ENCODE measurements at places on chromosomes 2 and 18.

- no peak for DNase-seq
Measured at GRCh38 chr2:20611077-20611843, 39.6 kb downstream of the HS1BP3 start.

GRCh38 chr2:2590841-2591541 is 259.9 kb upstream of the MYT1L start:
- DNase-seq, result no peak

DNA sequence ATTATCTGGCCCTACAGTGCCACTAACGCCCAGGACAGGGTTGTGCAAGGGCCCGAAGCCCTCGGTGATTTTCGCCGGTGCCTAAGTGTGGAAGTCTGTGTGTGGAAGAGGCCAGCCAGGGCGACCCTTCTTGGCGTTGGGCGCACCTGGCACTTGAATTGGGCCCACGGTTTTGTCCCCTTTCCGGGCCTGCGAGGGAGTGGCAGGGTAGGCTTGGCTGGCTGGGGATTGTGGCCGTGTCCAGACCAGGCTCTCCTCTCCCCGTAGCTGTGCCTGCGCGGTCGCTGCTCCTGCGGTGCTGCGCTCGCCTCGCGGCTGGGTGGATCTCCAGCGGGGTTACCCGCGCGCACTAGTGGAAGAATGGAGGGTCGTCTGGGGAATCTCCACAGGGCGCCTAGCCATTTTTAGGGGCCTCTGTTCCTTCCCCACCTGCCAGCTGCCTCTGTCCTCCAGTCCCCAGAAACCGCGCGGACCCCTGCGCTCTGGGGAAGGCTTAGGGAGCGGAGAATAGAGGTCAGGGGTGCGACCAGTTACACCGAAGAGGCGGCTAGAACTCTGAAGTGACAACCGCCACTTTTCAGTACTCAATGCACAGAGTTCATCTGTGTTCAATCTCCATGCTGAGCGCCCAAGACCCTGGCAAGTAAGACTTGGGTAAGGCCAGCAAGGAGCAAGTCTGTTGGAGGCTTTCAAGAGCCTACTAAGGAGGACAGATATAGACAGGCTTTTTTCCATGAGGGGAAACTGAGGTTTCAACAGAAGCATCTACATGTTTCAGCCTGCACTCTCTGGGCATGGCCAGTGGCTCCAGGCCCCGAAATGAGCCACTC is 16.0 kb downstream of the EVX2 start:
- DNase-seq, result no peak

DNA sequence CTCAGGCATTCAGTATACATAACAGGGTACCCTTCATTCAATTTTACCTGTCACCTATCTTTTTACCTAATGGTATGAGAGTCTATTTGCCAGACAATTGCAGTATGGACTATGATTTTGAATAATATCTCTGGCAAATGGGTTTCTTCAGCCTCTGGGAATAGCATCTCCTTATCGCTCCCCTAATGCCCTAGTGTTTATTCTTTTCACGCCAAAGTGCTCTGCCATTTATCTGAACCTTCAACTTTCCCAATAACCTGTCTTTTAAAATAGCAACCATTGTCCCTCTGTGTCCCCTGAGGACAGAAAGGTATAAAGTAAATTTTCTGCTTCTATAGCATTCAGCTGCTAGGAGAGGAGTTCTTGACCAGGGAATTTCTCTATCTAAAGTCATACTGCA is 45.0 kb upstream of the FSHR start:
- DNase-seq, result no peak

GRCh38 chr2:159497847-159498246 is 118.5 kb downstream of the BAZ2B start:
- DNase-seq, result no peak

GRCh38 chr2:113081488-113082210 is 13.9 kb downstream of the IL1F10 start:
- no peak for DNase-seq

- DNase-seq, result no peak
Measured at GRCh38 chr18:67893916-67894315, 377.4 kb upstream of the DSEL start.

DNA sequence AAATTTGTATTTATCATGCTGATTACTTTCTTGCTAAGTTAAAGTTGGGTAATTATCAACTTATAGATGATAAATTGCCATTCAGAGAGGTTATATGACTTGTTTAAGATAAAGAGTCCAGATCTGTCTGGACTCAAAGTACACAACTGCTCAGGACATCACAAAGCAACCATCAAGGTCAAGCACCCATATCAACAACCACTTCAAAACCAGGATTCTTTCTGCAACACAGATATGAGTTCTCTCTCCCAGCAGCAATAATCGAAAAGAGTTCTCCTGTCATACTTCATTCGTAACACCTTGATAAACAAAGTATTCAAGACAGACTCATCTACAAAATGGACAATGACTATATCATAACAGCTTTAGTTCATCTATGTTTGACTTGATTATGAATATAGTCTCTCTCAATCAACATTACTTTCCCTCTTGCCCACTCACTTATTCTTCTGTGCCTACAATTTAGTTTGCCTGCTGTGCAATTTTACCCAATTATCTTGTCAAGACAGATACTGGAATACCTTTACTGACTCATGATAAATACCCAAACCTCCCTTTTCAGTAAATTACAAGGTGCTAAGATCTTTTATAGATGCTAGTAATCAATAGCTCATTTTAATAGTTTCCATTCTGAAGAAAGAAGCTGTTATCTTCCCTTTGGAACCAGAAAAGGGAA is 281.8 kb downstream of the NBAS start:
- DNase-seq, result no peak

GRCh38 chr2:53209679-53210458 is 557.7 kb upstream of the CHAC2 start:
- no peak for DNase-seq

- DNase-seq, result peak; percentile 33
Measured at GRCh38 chr2:57759822-57760300, 286.7 kb upstream of the VRK2 start.

GRCh38 chr18:11565716-11566115 is 43.7 kb upstream of the SLC35G4 start:
- DNase-seq, result no peak

DNA sequence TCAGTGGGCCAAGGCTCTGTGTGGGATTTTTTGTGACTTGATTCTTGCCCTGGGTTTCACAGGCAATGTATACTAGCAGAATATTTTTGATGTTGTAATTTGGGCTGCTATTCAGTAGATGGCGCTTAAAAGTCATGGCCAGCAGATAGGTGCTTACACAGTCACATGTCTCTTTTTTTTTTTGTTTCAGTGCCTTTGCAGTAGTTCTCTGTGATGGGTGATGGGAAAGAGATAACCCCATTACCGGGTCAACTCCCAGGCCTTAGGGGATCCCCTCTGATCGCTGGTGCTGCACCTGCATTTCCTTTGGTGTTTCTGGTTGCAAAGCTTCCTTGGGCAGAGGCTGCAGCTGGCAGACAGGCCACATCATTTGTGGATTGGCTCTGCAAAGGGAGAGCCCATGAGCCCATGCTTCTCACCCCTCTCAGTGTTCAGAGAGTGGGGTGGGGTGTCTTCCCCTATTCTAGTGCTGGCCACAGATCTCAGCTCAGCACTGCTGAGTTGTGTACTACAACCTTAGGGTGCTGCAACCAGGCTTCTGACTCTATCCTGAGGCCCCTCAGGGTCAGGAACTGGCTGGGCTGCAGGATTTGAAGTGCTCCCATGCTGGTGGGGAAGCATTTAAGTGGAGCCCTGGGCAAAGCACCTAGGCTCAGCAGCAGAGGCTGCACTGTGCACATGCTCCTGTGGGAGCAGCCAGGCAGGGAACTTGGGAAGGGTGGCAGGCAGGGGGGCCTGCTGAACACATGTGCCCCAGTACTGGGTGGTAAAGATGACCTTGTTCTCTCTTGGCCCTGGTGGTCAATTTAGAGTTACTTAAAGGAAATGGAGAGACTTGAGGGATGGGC is 219.8 kb upstream of the SPHKAP start:
- no peak for DNase-seq

DNA sequence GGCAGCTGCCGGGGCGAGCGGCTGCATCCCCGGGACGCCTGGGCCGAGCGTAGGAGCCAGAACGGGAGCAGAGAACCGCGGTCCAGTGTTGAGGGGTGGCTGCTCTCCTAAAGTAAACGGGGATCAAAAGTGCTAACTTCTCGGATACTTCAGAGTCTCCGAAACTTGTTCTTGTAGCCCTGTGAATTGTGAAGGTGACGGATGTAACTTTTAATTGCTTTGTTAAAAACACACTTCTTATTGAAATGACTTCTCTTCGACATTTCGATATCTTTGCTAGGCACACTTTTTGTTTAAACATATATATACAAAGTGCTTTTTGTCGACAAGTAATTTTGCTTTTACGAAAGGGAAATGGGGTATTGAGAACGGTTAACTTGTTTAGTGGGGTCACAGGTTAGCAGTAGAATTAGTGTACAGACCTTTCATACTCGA is 540 bp downstream of the ATP9B start:
- no peak for DNase-seq

DNA sequence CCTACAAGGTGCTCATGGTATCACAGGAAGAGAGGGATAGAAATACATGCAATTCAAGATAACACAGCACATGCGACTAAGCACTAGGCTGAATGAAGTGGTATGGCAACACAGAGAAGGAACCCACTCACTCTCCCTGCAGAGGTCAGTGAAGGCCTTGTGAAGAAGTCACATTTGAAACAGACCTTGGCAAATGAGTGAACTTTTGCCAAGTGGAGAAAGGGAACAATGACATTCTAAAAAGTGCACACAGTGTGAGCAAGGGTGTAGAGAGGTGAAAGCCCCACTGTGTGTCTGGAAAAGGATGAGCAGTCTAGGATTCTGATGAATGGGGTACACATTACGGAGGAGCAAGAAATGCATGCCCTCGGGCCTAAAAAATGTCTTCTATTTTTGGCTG is 23.3 kb downstream of the KLF7 start:
- no peak for DNase-seq
